CD4-positive, CD25-positive, alpha-beta regulatory T cell (primary cell): ENCODE measurements at places on chromosomes 6 and 20.

- no peak for DNase-seq
Measured at GRCh38 chr6:10425975-10426780, 11.3 kb upstream of the TFAP2A start.

DNA sequence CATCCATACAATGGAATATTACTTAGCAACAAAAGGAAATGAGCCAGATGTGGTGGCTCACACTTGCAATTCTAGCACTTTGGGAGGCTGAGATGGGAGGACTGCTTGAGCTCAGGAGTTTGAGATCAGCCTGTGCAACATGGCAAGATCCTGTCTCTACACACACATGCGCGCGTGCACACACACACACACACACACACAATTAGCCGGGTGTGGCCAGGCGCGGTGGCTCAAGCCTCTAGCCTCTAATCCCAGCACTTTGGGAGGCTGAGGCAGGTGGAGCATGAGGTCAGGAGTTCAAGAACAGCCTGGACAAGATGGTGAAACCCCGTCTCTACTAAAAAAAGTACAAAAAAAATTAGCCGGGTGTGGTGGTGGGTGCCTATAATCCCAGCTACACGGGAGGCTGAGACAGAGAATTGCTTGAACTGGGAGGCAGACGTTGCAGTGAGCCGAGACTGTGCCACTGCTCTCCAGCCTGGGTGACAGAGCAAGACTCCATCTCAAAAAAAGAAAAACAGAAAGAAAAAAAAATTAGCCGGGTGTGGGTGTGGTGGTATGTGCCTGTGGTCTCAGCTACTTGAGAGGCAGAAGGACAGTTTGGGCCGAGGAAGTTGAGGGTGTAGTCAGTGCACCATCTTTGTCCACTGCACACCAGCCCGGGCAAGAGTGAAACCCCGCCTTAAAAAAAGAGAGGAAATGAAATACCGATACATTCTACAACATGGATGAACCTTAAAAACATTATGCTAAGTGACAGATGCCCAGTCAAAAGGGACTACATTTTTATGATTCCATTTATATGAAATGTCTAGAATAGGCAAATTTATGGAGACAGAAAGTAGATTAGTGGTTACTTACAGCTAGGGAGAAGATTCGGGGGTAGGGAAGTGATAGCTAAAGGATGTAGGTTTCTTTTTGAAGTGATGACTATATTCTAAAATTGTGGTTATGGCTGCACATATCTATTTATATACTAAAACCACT lies 52.5 kb downstream of the RBL1 start:
- DNase-seq, result no peak

DNA sequence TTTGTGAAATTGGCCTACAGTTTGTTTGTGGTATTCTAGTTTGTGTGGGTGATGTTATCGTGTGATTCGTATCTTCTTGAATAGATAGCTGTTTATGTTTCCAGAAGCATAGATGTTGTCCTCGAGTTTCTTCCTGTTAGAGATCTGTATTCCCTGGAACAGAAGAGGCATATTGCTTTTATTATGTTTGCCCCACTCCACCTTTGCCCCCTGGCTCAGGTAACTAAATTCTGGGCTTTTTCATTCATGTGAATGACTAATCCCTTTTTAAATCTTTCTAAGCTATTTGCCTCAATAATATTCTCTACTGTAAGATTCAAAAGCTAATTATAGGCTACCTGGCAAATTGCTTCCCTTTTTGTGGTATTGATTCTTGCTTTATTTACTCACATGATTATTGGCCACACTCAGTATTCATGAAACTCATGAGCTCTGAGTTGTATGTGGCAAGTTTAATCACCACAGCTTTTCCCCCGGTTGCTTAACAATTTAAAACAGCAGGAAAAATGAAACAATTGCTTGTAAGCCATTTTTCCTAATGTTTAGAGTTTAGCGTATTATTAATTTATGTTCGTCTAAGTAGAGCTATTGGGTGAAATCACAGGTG lies 12.6 kb downstream of the RNF217 start:
- DNase-seq, result no peak

DNA sequence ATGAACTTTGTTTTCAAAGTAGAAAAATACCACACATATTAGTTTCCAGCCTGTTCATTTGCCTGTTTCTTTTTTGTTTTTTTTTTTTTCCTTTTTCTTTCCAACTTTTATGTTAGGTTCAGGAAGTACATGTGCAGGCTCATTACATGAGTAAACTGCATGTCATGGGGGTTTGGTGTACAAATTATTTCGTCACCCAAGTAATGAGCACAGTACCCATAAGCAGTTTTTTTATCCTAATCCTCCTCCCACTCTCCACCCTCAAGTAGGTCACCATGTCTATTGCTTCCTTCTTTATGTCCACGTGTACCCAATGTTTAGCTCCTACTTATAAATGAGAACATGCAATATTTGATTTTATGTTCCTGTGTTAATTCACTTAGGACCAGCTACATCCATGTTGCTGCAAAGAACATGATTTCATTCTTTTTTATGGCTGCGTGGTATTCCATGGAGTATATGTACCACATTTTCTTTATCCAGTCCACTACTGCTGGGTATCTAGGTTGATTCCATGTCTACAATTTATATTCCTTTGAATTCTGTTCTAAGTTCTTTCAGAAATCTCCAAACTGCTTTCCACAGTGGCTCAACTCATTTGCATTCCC lies 31.8 kb downstream of the SNX14 start:
- DNase-seq, result no peak

DNA sequence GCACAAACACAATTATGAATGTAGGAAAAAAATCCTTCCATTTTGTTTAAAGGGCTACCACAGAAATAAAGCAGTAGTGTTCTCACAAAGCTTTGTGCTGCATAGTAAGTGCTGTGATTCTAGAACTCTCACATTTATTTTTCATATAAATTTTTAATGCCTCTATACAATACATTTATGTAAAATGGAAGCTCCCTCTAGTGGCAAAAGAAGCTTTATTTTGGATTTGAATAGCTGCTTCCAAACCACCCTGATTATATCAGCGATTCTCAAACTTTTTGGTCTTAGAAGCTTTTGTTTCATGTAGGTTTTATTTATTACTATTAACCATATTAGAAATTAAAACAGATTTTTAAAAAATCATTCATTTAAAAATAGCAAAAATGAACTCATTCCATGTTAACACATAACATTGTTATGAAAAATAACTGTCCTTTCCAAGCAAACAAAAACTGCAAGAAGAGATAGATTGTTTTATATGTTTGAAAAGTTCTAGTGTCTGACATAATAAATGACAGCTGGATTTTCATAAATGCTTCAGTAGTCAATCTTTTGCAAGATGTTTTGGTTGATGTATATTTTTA lies 38.4 kb downstream of the HS3ST5 start:
- DNase-seq, result no peak
